Muscle of arm (tissue), 14 donors: ENCODE measurements at places on chromosomes 11 and 22. TPM values are rescaled to one million over a fixed set of nuclear protein-coding genes. Genes with fewer than 3 reads are reported as not detected.

CYB5R2 gene
- 12.3 TPM for polyA plus RNA-seq

SLC25A45 gene
- 7.7 TPM for polyA plus RNA-seq

CTTN gene
- polyA plus RNA-seq = 92.6 TPM

DNA sequence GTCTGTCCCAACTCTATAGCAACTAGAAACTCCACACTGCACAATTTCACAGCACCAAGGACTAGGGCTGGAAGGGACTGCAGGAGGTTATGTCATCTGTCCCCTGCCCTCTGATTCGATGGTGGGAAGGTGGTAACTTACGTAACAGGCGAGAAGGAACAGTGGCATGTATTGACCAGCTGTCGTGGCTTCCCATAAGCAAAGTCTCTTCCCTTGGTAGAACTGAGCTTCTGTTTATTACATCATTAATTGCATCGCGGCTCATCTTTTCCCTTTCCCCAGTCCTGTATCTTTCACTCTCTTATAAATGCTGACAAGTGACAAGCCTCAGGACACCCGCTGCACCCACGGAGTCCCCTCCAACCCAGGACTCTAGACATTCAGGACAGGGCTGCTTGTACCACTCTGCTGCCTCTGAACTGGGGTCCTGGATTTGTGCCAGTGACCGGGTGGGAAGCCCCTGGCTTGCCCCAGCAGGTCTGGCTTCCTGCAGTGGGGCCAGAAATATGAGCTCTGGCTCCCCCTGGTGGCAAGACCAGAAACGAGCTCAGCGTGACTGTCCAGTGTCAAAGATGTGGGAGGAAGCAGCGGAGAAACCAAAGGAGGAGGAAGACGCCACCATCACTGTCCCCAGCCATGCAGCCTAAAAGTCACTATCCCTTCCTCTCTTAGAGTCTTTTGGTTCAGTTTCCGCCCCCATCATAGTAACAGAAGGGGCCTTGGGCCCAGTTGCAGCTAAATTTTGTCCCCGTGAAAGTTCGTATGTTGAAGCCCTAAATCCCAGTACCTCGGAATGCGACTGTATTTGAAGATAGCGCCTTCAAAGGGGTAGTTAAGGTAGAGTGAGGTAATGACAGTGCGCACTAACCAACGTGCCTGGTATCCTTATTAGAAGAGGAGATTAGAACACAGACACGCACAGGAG lies 84.5 kb downstream of the ISX start:
- peak; percentile 64 for DNase-seq

DNA sequence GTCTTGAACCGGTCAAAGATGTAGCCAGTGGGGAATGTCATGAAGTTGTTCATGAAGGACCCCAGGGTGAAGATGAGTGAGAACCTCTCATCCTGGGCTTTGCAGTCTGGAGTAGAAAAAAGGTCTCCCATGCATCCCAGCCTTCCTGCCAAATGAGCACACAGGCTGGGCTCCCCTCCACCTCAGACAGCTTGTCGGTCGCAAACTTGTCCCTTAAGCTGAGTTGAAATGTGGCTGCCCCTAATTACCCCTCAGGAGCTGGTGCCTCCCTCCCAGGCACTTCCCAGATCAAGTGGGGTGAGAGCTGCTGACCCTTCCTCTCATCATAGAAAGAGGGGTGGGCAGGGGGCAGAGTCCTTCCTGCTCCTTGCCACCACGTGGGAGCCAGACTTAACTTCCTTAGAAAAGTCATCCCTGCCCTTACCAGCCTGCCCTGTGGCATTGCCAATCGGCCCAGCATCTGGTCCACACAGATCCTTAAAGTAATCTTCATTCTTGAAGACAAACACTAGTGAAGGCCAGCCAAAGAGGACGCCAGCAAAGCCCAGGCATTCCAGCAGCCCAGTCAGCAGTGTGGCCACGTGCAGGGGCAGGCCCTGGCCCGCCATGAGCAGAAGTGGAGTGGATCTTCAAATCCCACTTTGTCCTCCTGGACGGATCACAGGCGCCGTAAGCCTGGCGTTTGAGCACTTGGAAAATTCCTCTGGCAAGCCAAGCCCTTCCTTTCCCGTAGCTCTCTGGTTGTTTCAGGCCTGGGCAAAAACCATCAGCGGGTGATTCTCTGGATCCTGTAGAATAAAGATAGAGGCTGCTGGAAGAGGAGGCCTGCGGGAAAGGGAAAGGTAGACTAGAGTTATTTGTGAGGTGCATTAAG lies 1.1 kb downstream of the SLC43A3 start:
- peak; percentile 80 for DNase-seq

DNA sequence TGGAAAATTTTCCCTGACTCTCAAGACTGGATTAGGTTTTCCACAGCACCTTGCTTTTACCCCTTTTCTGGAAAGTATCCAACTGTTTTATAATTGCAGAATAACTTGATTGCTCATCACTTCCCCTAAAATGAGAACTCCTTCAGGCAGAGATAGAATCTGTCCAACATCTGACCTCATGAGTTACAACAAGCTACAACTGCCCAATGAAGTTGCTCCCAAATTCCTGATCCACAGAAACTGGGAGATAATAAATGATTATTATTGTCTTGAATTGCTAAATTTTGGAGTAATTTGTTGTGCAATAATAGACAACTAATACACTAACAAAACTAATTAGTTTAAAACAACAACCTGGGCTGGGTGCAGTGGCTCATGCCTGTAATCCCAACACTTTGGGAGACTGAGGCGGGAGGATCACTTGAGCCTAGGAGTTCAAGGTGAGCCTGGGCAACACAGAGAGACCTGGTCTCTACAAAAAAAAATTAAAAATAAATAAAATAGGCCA lies 10.0 kb upstream of the CCDC83 start:
- DNase-seq = no peak

DNA sequence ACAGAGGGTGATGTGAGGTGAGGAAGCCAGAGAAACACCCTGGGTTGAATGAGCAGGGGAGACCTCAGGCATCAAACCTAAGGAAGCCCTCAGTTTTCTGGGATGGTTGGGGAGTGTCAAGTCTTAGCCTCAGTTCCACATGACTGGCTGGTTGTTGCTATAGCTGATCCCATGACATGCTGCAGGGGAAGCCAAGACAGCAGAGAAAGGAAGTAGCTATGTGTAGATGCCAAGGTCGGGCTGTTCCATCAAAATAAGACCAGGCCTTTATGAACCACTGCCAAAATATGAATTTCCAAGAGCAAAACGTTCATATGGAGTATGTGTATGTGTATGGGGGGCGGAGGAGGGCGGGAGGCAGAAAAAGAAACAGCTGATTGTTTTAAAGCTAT lies 11.6 kb downstream of the CD59 start:
- no peak for DNase-seq

- DNase-seq = no peak
Measured at GRCh38 chr22:26339755-26340154, 89.3 kb upstream of the ASPHD2 start.
